ENCODE measurements at places on chromosomes 13 and 19.

- DNase-seq = no peak
Measured at GRCh38 chr13:32446220-32446619, 18.3 kb upstream of the N4BP2L1 start.

- no peak for DNase-seq
Measured at GRCh38 chr13:26847281-26847680, 86.7 kb upstream of the GPR12 start.

- no peak for DNase-seq
Measured at GRCh38 chr13:35342440-35342839, 134.0 kb downstream of the MAB21L1 start.

GRCh38 chr13:110306960-110307766 is at the start of the genes COL4A1 and COL4A2:
COL4A1 (minus strand) TSS chr13:110307157; CDS start chr13:110307027, 130 bp downstream.
COL4A2 (plus strand) TSS chr13:110307284; CDS start chr13:110307904, 620 bp downstream.
- DNase-seq = peak; percentile 83
